ENCODE measurements at places on chromosomes 2 and 18.

DNA sequence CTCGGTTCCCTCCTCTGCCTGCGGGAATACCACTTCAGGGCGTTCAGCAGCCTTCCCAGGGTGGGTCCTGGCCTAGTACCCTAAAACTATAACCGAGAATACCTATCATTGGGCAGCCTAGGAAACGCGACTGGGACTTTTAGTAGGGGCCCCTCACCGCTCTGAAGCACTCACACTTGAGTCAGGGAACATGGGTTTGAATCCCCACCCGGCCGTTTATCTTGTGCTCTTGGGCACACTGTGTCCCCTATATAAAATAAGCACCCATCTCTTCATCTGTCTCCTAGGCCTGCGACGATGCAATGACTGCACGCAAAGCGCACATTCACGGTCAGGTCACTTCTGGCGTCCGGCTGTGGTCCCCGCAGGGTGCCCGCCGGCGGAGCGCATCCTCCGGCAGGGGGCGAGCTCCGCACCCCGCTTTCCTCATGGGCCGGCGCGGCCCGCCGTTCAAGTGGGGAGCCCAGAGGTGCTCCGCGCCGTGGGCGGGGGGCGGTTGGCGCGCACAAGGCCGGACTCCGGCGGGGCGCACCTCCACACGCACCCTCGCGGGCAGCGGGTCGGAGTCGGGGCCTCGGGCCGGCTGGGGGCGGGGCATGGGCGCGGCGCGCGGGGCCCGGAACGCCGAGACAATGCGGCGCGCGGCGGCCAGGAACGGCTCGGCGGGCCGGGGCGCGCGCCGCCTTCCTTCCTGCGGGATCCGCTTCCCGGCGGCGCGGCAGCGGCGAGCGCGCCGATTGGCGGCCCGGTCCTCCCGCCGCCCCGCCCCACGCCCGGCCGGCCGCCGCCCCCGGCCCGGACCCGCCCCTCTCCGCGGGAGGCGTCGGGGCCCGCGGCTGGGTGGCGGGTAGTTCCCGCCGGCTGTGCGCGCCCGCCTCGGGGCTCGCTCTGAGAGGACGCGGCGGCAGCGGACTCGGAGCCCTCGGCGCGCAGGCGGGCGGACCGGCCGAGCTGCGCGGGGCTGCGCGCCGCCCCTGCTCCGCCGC lies at the start of gene ASAP2:
TSS of gene ASAP2 (plus strand) at position 850 of the 986 bp plus-strand sequence. CDS start 293 bp downstream, outside the sequence.
- DNase-seq: peak; percentile 85

GRCh38 chr2:59076079-59076619 lies 835.0 kb upstream of the FANCL start:
- no peak for DNase-seq

- DNase-seq: no peak
Observed at GRCh38 chr2:191889931-191890330, 43.0 kb upstream of the CAVIN2 start.

GRCh38 chr2:85812094-85812735 lies 58.4 kb downstream of the ATOH8 start:
- DNase-seq: no peak

- DNase-seq: peak; percentile 79
Observed at GRCh38 chr18:22346953-22347605, 70.6 kb downstream of the CTAGE1 start.

GRCh38 chr2:222747526-222748160 lies 76.2 kb downstream of the MOGAT1 start:
- DNase-seq: no peak

- DNase-seq: no peak
Observed at GRCh38 chr18:37874721-37875120, 309.1 kb upstream of the CELF4 start.

- DNase-seq: no peak
Observed at GRCh38 chr18:7023581-7023980, 94.0 kb downstream of the LAMA1 start.

GRCh38 chr2:127293386-127293747 lies 577 bp downstream of the ERCC3 start:
- DNase-seq: no peak

DNA sequence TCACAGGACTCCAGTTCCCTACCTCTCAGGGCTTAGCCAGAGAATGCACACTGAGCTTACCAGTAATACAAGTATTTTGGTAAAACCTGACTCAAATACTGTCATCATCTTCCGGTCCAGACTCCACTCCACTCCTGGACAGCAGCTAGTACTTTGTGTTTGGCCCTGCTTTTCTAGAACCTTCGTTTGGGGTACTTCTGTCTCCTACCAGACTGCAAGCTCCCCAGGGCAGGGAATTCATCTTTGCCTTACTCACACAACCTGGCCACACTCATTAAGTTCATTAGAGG lies 108.9 kb upstream of the CDC42EP3 start:
- no peak for DNase-seq

DNA sequence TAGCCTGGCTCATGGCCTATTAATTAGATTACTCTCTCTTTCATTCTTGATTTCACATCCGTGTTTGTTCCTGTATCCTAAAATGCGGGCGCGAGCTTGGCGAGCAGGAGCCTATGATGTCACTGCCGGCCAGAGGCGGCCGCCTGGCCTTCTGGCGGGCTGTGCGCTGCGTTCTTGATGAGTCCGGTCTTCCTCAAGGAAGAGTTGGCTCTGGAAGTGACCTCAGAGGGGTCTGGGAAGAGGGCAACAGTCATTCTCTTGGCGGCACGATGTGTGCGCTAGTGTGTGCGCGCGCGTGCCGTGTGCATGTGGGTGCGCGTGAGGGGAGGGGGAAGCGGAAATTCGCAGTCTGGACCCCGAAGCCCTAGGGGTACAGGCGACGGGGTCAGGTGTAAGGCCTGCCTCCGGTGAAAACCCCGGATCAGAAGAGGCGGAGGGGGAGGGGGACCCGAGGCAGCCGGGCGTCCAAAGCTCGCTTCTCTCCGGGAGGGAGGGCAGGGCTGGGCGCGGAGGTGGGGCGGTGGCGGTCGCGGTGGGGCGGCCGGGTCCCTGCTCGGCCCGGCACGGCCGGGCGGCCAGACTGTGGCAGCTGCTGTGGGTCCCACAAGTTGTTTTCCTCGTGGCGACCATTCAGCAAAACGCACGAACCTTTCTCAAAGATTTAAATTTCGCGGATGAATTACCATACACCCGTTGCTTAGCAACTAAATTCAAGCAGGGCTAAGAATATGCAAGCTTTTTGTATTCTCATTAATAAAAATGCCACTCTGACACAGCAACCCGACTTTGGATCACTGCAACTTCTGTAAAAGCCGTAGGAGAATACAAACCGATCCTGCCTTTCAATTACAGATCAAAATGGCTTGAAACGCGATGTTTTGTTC lies 8.4 kb downstream of the POU3F3 start:
- DNase-seq: peak; percentile 44

DNA sequence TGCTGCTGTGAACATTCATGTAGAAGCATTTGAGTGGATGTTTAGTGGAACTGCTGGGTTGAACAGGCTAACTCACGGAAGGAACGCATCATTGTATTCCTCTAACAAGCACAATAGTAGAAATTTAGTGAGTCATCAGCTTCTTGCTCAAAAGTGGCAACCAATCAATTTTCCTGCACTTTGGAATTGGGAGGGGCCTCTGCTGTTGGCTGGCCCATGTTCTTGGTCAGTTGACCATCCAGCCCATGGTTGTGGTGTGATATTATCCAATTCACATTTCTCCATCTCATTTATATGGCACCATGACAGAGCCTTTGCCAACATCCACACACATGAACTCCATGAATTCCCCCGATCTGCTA lies 95.0 kb downstream of the TNFRSF11A start:
- no peak for DNase-seq

- DNase-seq: peak; percentile 82
Observed at GRCh38 chr2:172969166-172969565, 106.5 kb upstream of the MAP3K20 start.

DNA sequence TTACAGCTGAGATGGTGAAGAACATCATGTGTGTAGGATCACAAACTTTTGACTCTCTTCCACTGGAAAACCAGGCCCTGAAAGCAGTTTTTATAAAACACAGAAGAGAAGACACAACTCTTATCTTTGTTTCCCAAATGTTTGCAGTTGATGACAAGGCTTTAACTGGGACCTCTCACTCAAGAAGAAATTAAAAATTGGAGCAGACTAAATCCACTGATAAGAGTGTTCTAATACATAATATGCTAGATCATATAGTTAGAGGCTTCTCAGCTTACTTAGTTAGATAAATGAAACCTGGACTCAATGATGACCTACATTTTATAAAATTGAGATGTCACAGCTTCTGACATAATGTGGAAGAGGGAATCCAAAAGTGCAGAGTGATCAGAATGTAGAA lies 158.3 kb upstream of the WDSUB1 start:
- DNase-seq: no peak

DNA sequence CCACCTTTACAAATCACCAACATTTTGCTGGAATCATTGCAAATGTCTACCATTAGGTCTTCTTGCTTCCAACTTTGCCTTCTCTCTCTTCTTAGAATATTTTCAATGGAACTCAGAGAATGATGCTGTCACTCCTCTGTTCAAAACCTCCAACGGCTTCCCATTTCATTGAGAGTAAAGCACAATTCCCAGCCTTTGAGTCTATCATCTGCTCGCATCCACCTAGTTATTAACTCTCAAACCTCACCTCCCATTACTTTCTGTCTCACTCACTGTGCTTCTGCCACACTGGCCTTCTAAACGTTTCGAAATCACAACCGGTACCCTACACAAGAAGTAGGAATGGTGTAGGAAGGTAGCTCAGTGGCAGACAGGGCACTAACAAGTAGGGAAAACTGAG lies 40.0 kb downstream of the ROCK2 start:
- no peak for DNase-seq

GRCh38 chr2:222399038-222399783 lies 25.1 kb upstream of the SGPP2 start:
- DNase-seq: no peak

DNA sequence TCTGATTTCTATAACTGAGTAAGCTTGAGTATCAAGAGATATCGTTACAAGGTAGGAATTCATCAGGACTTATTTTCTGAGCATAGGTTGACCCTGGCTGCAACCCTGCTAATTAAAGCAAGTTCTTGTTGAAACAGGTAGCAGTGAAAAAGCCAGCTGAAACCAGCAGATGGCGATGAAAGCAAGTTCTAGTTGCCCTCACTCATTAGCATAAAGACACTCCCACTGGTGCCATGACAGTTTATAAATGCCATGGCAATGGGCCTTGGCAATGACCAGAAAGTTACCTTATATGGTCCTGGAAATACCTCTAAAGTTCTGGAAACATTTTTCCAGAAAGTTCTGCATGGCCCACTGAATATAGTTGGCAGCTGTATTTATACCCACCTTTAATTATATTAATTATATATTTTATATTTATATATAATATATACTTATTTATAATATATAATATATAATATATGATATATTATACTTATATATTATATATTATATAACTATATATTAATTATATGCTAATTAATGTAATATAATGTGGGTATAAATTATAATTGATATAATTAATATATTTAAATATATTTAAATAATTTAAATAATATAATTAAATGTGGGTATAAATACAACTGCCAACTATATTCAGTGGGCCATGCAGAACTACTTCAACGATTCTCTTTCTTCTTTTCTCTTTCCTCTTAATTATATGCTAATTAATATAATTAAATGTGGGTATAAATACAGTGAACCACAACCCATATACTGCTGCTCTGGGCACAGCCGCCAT lies 188.0 kb downstream of the CDH7 start:
- peak; percentile 32 for DNase-seq

- DNase-seq: no peak
Observed at GRCh38 chr2:148814143-148814859, 60.7 kb upstream of the KIF5C start.

DNA sequence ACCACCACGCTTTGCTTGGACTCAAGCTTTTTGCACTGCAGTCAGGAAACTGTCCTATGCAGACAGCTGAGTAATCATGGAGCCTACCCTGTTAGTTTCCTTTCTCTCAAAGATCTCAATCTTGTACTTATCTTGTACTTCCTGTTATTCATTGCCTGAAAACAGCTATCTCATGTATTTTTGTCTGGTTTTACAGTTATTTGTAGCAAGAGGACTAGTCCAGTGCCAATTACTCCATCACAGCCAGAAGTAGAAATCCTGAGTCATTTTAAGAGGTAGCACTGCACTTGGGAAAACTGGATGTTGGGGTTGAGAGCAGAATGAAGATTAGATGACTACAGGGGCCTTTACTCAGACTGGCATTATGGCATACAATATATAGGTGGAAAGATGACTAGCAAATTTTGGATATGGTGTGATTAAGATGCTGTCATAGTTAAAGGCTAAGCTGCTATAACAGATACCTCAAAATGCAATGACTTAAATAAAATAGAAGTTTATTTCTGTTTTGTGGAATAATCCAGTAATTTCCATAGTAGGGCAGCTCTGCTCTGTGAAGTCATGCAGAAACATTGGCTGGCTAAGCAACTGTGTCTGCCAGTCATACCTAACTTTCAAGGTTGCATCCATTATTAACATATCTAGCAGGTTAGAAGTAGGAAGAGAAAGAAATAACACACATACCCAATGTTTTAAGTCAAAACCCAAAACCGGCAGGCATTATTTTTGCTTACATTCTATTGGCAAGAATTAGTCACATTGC lies 21.1 kb upstream of the CHMP3 start:
- DNase-seq: peak; percentile 77

DNA sequence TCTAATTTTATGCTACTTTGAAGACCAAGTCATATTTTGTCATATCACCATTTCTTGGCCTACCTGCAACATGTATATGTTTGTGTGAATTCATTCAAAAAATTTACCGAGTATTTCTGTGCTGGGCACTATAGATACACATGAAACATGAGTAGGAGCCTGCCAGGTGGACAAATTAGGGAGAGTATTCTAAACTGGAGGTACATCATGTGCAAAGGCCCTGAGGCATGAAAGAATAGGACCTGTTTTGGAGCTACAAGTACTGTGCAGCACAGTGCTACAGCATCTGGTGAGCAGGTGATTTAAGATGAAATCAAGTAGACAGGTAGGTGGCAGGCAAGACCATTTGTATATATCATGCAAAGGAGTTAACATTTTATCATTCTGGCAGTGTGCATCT lies 152.9 kb downstream of the MYO3B start:
- DNase-seq: no peak

GRCh38 chr2:72442270-72442669 lies 294.6 kb upstream of the CYP26B1 start:
- no peak for DNase-seq

- DNase-seq: no peak
Observed at GRCh38 chr2:159449504-159450124, 163.1 kb upstream of the WDSUB1 start.

DNA sequence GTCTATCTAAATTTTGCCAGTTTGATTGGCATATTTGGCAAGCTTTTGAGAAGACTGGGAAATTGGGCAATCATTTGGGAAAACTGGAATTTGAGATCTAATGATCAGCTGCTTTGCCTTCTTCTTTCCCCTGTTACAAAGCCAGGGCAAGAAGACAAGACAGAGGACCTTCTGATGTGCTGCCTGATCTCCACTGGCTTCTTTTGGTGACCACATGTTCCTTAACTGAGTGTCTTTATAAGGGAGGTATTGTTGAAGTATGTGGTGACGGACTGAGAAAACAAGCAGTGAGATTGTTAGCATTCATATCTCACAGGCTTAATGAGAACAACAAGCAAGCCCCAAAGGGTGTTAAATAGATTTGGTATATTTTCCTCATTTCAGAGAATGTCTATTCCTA lies 175.8 kb downstream of the SLC8A1 start:
- DNase-seq: no peak

Data from cardiac muscle cell (in vitro differentiated cells and primary cell).